ENCODE measurements at places on chromosomes 7 and 10.

GRCh38 chr7:95238252-95238943 lies 85.9 kb downstream of the PON1 start:
- no peaks in the 10 kb centered on the region for H3K36me3 ChIP-seq
- no peak overlapping the region for H3K4me3 ChIP-seq
- no peaks in the 10 kb centered on the region for H3K27me3 ChIP-seq
- no peak for DNase-seq
- H3K4me1 ChIP-seq = no peaks in the 10 kb centered on the region

GRCh38 chr10:88033385-88033784 lies 170.0 kb downstream of the PTEN start:
- no peaks in the 10 kb centered on the region for H3K36me3 ChIP-seq
- H3K4me1 ChIP-seq = peaks cover 9% of the 10 kb centered on the region
- no peak overlapping the region for H3K27ac ChIP-seq
- no peak for DNase-seq

GRCh38 chr7:121016966-121017365 lies 28.5 kb downstream of the CPED1 start:
- H3K4me3 ChIP-seq = no peak overlapping the region
- no peak for DNase-seq
- H3K36me3 ChIP-seq = no peaks in the 10 kb centered on the region
- no peak overlapping the region for H3K27ac ChIP-seq

- H3K36me3 ChIP-seq = no peaks in the 10 kb centered on the region
- no peak for DNase-seq
- no peak overlapping the region for H3K27ac ChIP-seq
- H3K4me3 ChIP-seq = no peak overlapping the region
These were observed 52.5 kb upstream of the USP6NL start for GRCh38 chr10:11663763-11664555.

GRCh38 chr7:143148050-143148449 lies 16.2 kb downstream of the PIP start:
- no peaks in the 10 kb centered on the region for H3K36me3 ChIP-seq
- H3K27me3 ChIP-seq = peaks cover 6% of the 10 kb centered on the region
- H3K4me3 ChIP-seq = no peak overlapping the region
- DNase-seq = no peak

- no peaks in the 10 kb centered on the region for H3K27me3 ChIP-seq
- no peak overlapping the region for H3K27ac ChIP-seq
- H3K36me3 ChIP-seq = no peaks in the 10 kb centered on the region
- no peak for DNase-seq
These were observed 716.7 kb downstream of the CCSER2 start for GRCh38 chr10:85045046-85045445.

- no peaks in the 10 kb centered on the region for H3K27me3 ChIP-seq
- H3K27ac ChIP-seq = no peak overlapping the region
- DNase-seq = no peak
- H3K36me3 ChIP-seq = no peaks in the 10 kb centered on the region
- H3K4me1 ChIP-seq = no peaks in the 10 kb centered on the region
These were observed 115.0 kb downstream of the PLXDC2 start for GRCh38 chr10:19930936-19931893.

DNA sequence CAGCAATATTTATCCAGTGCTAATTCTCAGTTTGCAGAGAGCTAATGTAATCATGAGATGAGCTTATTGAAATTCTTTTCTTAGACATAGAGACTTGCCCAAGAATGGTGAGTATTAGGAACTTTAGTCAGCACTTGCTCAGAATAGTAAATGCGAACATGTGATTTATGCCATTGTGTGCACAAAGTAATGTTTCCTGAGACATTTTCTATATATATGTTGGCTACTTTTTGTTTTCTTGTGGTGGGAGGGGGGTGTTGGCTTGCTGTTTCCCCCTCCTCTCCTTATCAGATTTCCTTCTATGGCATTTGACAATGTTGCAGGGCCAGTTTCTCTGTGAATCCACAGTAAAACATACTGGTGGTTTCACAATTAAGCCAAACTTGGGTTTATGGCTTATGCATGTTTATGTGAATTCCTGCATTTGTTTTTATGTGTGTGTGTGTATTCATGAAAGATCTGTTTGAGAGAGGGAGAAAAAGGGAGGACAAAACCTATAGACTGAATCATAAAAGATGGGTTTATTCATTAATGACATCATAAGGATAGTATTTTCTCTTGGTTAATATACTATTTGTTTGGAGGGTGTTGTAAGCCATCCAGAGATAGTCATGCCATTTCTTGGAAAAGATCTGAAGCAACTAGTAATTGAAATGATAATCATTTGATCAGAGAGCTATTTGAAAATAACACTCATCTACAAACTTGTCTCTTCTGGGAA lies 36.3 kb downstream of the ARID5B start:
- peaks cover 13% of the 10 kb centered on the region for H3K36me3 ChIP-seq
- H3K27ac ChIP-seq = peak overlapping the region; percentile 46
- peaks cover 40% of the 10 kb centered on the region for H3K4me1 ChIP-seq
- H3K27me3 ChIP-seq = no peaks in the 10 kb centered on the region
